ENCODE measurements at places on chromosomes 5 and 9.

DNA sequence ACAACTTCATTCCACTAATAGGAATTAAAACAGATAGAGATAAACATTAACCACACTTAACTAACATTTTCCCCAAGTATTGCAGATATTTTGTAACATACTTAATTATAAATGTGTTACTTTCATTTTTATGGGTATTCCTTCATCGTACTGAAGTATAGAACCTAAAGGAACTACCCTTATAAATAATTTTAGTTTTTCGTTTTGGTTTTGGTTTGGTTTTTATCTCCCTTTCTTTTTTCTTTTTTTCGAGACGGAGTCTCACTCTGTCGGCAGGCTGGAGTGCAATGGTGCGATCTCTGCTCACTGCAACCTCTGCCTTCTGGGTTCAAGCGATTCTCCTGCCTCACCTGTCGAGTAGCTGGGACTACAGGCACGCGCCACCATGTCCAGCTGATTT, 60.1 kb upstream of the LMNB1 start:
- DNase-seq = no peak

GRCh38 chr9:31601666-31602065, 782.8 kb upstream of the ACO1 start:
- DNase-seq = no peak

- no peak for DNase-seq
These were observed 425.3 kb downstream of the CSNK1G3 start for GRCh38 chr5:123937230-123937629.

DNA sequence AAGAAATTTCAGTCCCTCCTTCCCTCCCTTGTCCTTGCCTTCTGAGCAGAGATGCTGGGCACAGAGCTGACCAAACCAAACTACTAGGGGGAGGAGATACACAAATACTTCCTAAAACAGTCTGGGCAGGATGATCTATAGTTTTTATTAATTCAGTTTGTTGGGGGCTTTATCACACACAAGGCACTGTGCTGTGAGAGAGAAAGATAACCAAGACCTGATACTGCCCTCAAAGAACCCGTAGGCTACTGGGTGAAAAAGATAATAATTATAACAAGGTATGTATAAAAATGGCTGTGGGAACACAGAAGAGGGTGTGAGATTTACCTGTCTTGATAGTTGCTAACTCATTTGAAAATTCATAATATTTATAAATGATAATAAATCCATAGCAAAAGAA, 354.7 kb downstream of the NDUFS4 start:
- DNase-seq = no peak

DNA sequence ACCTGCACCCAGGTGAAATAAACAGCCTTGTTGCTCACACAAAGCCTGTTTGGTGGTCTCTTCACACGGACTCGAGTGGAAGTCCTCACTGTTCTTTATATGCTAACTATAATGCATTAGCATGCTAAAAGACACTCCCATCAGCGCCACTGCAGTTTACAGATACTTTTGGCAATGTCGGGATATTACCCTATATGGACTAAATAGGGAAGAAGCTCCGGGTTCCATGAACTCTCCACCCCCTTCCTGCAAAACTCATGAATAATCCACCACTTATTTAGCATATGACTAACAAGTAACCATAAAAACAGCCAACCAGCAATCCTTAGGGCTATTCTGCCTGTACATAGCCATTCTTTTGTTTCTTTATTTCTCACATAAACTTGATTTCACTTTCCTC, 426.2 kb upstream of the PTPRD start:
- DNase-seq = no peak

- no peak for DNase-seq
These were observed 107.9 kb downstream of the TRIO start for GRCh38 chr5:14250748-14251701.

DNA sequence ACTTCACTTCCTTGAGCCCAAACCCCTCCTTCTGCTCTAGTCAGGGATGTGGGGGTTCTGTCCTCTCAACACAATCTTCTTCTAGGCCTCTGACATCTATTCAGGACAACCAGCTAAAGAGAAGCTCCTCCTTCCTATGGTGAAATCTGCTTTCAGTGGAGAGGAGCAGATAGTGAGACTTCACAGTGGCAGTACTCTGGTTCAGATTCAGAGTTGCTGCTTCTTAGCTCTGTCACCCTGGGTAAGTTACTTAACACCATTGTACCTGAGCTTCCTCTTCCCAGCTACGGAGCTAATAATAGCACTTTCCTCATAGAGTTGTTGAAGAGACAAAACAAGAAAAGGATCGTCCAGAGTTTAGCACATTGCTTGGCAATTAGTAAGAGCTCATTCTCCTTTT, 77.3 kb upstream of the LARP1 start:
- no peak for DNase-seq

- no peak for DNase-seq
These were observed 12.6 kb upstream of the COL23A1 start for GRCh38 chr5:178602752-178603151.

DNA sequence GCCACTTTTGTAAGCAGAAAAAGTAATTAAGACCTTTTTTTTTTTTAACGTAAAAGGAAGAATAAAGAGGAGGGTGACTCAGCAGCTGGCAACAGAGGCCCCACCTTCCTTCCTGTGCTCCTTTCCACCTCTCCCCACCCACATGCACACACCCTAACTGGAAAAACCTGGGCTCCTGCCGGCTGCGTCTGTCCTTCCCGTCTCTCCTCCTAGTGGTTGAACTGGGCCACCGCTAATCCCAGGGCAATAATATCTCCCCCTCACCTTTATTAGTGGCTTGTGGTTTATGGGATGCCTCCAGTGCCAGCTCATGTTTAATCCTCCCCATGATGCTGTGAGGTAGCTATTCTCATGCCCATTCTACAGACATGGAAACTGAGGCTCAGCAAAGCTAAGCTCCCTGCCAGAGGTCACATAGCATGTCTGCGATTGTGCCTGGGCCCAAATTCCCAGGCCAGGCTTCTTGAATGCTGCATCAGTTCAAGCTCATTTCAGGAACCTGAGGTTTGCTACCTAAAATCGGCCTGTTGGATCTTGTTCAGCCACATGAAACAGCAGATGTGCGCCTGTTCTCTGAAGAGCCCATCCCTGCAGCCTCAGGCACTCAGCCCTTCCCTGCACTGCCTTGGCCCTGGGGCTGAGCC, 60.9 kb upstream of the IL17B start:
- DNase-seq = no peak

DNA sequence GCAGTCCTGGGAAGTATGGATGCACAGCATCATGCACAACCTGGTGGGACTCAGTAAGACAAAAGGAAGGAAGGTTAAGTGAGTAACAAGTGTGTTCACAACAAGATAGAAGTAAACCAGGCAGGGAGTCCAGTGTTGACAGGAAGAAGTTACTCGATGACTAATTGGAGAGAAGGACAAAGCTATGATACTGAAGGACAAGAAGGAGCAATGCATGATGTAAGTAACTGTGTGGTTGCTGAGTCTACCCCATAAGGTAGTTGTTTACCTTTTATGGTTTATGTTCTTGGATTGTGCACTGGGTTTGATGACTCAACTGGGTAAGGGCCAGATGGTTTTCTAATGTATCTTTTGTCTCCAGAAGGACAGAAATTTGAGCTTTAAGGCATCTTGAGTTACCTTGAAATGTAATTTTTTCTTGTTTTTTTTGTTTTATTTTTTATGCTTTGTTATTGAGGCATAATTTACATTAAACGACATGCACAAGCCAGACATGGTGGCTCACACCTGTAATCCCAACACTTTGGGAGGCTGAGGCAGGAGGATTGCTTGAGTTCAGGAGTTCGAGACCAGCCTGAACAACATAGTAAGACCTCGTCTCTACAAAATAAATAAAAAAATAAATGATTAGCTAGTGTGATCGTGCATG, 89.2 kb upstream of the CAST start:
- DNase-seq = no peak

GRCh38 chr5:98585661-98586310, 187.7 kb upstream of the RGMB start:
- no peak for DNase-seq

GRCh38 chr9:123261006-123261677, 7.2 kb downstream of the STRBP start:
- DNase-seq = no peak

All from KG1 (cell line).